ENCODE measurements at places on chromosomes 5 and 9. TPM values are rescaled to one million over a fixed set of nuclear protein-coding genes. Genes with fewer than 3 reads are reported as not detected.

DNA sequence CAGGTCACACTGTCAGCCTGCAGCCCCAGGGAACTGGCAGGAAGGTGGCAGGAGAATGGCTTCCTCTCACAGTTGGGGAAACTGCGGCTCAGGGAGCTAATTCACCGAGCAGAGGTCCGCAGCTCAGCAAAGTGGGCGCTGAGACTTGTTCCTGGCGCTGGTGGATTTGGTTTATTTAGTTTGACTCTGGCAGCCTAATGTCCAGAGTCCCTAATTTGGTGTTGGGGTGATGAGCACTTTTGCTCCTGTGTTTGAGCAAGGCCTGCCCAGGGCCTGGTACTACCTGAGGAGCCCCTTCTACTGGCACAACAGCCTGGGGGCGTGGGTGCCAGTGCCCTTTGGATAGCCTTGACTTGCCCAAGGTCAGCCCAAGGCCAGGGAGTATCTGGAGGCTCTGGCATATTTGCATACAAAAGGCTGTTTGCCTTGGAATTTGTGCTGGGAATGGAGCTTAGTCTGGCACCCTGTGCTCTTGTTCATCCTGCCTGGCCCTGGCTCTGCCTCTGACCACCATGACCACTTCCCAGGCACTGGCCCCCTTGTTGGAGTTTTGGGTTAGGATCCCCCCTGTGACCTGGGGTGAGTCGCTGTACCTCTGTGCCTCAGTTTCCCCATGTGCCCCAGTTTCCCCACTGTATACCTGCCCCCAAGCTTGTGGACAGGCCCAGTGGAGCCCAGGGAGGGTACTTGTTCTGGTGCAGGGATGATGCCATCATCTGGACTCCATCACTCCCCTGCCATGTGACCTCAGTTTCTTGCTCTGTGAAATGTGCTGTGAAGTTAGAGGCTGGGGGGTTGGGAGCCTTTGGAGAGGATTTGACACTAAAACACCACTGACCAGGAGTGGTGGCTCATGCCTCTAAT, 1.4 kb downstream of the SUSD3 start:
- DNase-seq: no peak

DNA sequence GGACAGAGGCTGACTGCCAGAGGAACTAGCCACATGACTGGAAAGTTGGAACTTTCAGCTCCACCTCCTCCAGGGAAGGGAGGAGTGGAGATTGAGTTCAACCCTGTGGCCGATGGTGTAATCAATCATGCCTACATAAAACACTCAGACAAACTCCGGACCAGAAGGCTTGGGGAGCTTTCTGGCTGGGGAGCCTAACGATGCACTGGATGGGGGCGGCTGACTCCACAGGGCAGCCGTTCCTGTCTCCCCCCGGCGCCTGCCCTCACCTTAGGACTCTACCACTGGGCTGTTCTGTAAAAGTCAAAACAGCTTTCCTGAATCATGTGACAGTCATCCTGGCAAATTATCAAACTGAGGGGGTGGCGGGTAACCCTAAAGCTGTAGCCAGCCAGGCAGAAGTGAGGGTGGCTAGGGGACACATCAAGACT, 58.0 kb downstream of the GOLM1 start:
- DNase-seq: no peak

- no peak for DNase-seq
Observed at GRCh38 chr9:98968601-98969337, 25.1 kb downstream of the COL15A1 start.

DNA sequence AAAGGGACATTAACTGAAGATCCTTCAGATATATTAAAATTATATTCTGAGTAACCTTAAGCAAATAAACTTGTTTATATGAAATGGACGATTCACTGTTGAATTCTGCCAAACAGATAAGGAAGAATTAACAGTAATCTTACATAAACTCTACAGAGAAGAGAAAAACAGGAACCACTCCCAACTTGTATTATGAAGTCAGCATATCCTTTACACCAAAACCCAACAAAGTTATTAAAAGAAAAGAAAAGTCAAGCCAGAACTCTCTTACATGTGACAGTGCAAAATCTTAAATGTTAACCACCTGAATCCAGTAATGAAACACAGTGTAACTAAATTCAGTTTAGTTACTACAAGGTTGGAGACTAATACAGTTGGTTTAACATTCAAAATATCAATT, 185.8 kb downstream of the DEPDC1B start:
- DNase-seq: no peak

GRCh38 chr5:66039296-66039695, 104.8 kb upstream of the SREK1 start:
- no peak for DNase-seq

DNA sequence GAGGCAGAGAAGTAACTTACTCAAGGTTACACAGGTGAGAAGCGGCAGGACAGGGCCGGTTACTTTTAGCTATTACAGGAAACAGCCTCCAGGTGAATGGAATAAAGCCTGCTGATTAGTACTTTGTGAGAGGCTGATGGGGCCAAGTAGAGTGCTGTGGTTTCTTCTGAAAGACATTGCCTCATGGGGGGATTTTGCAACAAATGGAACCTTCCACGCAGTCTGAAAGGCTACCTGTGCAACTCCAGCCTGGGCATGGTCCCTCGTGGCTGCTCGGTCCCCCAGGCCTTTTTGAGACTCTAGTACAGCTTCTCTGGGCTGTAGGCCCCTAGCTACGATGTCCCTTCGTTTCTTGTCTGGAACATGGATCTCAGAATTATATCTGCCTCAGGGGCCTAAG, 2.0 kb downstream of the TMEM268 start:
- no peak for DNase-seq

DNA sequence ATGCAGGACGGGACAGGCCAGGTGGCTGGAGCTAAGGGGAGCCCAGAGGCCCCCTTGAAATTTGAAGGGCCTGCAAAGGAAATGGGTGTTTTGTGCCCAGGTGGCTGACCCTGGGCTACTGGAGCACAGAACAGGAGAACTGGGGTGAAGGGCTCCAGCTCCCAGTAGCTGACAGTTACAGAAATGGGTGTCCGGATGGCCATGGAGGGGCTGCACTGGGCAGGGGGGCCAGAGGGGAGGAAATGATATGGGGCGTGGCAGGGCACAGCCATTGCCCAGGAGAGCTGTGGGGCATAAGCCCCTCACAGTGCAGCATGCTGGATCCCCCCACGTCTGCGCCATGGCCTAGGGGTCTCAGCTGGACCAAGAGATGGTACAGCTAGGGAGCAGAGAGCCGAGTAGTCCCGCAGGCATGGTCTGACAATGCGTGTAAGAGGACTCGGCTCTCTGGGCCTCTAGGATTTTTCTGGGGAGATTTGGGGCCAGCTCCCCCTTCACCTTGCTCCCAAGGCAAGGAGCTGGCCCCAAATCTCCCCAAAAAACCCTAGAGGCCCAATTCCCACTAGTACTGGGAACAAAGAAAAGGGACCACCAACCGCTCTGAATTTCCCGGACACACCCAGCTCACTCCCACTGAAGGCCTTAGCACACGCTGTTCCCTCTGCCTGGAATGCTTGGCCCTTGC, 7.9 kb upstream of the CARD19 start:
- DNase-seq: no peak

DNA sequence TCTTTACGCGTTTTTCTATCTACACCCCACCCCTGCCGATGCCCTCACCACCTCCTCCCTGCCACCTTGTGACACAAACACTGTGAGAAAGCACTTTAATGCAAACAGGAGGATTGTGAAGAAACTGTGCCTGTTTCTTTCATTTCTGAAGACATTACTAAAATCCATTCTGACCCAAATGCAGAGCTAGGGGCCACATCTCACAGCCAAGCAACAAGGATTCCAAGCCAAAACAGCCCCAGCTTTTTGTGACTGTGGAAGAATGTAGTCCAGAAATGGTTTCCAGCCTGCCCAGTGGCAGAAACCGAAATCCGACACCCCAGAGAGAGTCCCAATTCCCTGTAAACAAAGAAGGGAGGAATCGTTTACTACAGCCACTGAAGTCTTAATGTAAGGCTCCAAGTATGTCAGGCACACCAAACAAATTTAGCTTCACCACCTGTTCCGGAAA, 190.9 kb downstream of the TTC39B start:
- no peak for DNase-seq

DNA sequence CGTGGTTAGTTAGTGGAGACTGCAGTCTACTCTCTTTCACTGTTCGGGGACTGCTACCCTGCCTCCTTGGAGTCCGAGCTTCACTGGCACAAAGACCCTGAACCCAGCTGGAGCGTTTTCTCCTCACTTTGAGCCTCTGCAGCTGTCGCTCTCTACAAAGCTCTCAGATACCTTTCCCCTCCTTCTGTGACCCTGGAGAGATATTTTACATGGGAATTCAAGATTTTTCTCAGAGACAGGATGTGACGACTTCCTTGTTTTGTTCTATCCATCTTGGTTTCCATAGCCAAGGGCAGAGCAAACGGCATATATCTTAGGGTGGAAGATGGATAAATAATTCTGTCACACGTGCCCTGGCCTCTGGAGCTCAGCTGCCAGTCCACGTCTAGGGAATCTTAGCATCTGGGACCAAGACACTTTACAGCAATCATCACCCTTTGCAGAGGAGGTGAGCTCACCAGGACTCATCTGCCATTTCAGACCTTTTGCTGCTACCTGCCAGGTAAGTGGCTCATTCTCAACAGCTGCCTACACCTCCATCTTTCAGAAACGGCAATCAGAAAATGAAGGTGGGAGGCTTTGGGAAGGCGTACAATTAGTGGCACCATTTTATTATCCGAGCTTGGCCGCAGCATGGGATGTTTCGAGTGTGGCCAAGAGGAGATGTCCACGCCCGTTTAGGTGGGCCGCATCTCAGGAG, at the start of gene BTNL9:
BTNL9 (plus strand) TSS at position 336 of the 700 bp plus-strand sequence. CDS start 5,224 bp downstream, outside the sequence.
- DNase-seq: peak; percentile 41

GRCh38 chr5:58498340-58498942, 7.2 kb downstream of the GAPT start:
- DNase-seq: peak; percentile 7

DNA sequence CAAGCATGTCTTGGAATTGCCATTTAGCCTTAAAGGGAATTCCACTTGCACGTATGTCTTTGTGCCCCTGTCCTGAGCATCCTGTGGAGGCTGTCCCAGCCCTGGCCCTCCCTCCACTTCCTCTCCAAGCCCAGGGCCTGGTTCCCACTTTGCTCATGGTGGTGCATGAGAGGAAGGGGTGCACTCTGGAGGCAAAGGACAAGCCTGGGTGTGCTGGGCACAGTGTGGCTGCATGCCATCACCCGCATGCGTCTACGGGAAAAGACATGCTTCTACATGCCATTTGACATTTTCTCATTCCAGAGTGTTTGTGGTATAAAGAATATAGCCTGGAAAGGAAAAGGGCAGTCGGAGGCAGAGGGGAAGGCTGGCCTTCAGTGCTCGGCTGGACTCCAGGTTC, 7.2 kb upstream of the IRX2 start:
- no peak for DNase-seq

DNA sequence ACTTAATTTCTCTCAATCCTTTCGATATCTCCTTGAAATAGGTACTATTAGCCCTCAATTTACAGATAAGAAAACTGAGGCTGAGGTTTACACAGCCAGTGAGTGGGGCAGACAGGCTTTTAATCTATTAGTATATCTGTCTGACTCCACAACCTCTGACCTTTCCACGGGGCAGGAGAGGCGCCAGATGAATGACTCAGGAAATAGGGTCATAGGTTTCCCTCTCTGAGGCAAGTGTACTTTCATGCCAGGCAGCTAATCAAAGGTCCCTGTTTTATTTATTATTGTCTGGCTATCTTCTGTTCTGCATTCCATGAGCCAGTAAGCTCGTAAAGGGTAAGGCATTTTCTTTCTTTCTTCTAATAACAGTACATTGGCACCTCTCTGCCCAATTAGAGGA, 79.6 kb upstream of the KLF4 start:
- DNase-seq: no peak

GRCh38 chr5:2169850-2170760, 287.4 kb upstream of the IRX4 start:
- no peak for DNase-seq

DNA sequence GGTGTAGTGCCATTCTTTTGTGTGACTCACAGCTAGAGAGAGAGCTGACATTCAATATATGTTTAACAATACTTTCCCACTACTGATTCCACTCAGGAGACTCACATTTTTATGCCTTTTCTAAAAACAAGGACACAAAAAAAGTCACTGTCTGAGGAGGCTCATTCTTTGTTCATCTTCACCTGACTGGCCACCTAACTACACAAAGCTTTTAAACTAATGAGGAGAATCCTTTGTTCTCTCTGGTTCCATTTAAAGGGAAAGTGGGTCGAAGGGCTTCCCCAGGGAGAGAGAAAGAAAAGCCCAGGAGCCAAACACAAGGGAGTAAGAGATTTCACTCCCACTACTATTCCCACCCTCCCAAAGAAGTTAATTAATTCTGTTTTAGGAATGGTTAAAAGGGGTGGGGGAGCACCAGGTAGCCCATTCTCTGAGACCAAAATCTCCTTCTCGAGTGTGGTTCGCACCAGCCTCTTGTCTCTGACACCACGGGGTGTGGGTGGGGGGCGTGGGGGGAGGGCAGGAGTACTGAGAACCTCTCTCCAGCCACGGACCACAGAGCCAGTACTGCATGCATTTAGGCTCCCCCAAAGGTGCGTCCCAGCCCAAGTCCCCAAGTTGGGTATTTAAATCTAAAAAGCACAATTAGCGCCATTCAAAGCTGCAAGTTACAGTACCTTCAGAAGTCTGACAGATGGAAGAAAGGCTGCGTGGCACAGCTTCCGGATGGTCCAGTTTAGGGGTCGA, 747 bp downstream of the TRPM3 start:
- DNase-seq: no peak

- no peak for DNase-seq
Observed at GRCh38 chr5:150723845-150724244, 23.0 kb upstream of the RBM22 start.

DNA sequence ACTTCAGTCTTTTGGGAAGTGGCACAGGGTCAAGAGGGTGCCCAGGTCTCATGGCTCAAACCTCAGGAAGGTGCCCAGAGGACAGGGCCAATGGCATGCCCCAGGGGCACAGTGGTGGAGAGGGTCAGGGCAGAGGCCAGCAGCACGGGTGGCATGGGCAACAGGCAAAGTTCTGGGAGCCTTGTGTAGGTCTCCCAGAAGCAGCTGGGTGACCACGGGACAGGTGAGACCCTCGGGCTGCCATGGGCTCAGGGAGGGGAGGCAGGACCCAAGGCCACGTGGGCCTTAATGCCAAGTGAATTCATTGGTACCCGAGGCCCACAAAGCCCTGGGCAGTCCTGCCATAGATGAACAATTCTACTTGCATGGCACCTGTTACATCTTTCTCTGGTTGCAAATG, 72.4 kb upstream of the ADAMTS2 start:
- no peak for DNase-seq

DNA sequence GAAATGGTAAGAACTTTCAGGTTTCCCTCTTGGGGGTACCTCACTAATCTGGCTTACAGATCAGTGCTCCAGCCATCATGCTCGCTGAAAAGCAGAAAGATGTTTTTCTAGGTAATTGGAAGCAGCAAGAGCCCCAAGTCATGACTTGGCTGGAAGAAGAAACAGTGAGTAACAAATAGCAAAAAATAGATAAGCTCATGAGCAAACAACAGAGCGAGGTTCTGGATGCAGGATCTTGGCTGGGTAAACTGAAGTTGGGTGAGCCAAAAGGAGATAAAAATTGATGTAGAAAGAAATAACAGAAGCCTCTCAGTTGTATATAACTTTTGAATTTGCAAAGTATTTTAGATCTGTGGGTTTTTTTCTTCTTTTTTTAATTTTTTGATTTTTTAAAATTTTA, 110.1 kb downstream of the INSYN2B start:
- DNase-seq: no peak

HMHB1 gene
- total RNA-seq: not detected

CCDC187 gene
- not detected for total RNA-seq

ACTBL2 gene
- total RNA-seq: not detected

ATG12 gene
- 34.2 TPM for total RNA-seq

ABO gene
- total RNA-seq: not detected

TXNDC8 gene
- not detected for total RNA-seq
